ENCODE measurements at places on chromosomes 11 and 22.

DNA sequence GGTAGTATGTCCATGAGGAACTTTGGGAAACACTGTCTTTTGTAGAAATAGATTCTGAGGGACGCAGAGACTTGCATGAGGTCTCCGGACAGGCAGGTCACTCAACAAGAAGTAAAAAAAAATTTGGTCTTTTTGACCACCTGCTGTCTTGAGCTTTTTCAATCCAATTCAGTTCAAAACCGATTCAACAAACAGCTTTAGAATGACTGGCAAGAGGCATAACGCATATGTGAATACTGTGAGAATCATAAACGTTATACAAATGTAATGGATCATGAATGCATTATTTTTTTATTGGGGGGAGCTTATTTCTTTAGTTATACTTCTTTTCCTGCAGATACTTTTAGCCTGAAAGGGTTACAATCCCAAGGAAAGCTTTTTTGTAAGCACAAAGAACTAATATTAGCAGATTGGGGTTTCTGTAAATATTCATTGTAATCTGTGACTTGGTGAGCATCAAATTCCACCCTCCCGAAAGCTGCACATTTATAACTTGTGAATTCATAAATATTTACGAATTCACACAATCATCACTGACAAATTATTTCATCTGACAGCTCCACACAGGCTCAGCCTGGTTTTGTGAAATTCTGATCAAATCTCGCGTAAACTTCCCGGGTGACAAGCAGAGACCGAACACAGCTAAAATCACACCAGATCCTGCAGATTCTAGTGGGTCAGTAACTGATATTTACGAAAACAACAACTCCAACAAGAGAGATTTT lies 507.7 kb downstream of the MN1 start:
- DNase-seq, result no peak

GRCh38 chr11:109374032-109374431 lies 48.0 kb upstream of the C11orf87 start:
- no peak for DNase-seq

GRCh38 chr11:124886978-124887666 lies 10.5 kb downstream of the ROBO4 start:
- DNase-seq, result no peak

- no peak for DNase-seq
These were observed at the start of gene MS4A14 for GRCh38 chr11:60396382-60396781. MS4A14 (plus strand) TSS chr11:60396459; CDS start chr11:60396579, 120 bp downstream.

- no peak for DNase-seq
These were observed 48.1 kb downstream of the SHANK2 start for GRCh38 chr11:71204294-71204693.

- DNase-seq, result no peak
These were observed at the start of gene LRRC10B for GRCh38 chr11:61507962-61508861. LRRC10B (plus strand) TSS chr11:61508749; CDS start chr11:61508999, 250 bp downstream.

GRCh38 chr11:44805596-44805995 lies 78.8 kb downstream of the TSPAN18 start:
- DNase-seq, result no peak

GRCh38 chr11:74320538-74320937 lies 9.1 kb upstream of the P4HA3 start:
- no peak for DNase-seq

GRCh38 chr11:86172894-86173293 lies 71.7 kb upstream of the EED start:
- no peak for DNase-seq

- DNase-seq, result peak; percentile 31
These were observed 10.7 kb upstream of the FAM83F start for GRCh38 chr22:39984006-39984405.

DNA sequence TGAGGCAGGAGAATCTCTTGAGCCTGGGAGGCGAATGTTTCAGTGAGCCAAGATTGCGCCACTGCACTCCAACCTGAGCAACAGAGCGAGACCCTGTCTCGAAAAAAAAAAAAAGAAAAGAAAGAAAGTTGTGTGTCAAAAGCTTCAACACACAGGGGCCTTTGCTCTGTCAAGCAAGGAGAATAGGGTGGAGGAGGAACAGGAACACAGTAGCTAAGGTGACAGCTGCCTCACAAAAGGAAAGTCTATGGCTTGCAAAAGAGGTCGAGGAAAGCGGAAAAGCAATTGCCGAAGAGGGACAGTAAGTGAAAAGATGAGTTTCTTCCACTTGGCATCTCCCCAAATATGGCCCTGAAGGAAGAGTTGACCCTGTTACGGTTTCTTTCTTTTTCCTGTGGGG lies 26.5 kb upstream of the TMA7B start:
- no peak for DNase-seq

DNA sequence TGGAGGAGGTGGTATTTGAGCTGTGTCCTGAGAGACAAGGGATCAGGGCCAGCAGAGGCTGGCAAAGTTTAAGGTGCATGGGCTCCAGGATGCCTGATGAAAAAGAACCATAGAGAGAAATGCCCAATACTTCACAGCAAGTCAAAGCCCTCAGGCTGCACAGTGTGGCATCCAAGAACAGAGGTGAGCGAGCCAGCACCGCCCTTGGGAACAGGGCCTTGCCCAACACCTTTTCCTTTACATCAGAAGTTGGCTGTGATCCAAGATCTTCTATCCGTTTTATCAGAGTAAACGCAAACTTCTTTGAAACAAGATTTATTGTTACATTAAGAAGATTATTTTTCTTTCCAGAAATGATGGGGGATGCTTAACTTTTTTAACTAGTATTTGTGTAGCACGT lies 1.4 kb downstream of the B3GNT6 start:
- DNase-seq, result no peak

- DNase-seq, result no peak
These were observed 2.7 kb upstream of the PIM3 start for GRCh38 chr22:49957826-49958365.

GRCh38 chr22:38201711-38202436 lies at the start of gene MAFF:
MAFF (plus strand) TSS chr22:38201994; CDS start chr22:38213854, 11,860 bp downstream.
- peak; percentile 98 for DNase-seq

DNA sequence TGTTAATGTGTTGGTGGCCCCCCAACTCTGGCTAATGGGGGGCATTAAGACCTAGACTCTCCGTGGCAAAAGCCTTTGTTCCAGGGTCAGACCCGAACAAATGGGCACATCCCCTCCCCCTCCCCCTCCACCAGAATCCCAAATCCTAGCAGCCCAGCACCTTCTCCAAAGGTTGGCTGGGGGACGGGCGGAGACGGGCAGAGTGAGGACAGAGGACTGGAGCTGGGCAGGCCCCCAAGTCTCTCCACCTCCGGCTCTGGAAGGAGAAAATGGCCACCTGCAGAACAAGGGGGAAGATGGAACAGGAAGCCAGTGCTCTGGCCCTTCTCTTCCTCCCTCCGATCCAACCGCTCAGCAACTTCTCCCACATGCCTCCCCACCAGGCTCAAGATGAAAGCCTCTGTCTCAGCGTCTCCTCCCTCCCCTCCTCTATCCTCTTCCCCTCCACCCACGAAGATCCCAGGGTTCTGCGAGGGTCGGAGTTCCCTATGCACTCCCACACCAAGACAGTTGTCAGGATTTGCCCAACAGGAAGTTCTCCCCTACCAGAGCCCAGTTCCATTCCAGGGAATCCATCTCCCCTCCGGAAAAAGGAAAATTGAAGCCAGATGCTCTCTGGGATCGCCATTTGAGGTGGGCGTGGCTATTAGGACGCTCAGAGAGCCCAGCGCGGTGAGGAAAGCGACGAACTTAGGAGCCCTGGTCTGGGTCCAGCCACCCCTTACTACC lies 20.1 kb downstream of the ADA2 start:
- peak; percentile 31 for DNase-seq

DNA sequence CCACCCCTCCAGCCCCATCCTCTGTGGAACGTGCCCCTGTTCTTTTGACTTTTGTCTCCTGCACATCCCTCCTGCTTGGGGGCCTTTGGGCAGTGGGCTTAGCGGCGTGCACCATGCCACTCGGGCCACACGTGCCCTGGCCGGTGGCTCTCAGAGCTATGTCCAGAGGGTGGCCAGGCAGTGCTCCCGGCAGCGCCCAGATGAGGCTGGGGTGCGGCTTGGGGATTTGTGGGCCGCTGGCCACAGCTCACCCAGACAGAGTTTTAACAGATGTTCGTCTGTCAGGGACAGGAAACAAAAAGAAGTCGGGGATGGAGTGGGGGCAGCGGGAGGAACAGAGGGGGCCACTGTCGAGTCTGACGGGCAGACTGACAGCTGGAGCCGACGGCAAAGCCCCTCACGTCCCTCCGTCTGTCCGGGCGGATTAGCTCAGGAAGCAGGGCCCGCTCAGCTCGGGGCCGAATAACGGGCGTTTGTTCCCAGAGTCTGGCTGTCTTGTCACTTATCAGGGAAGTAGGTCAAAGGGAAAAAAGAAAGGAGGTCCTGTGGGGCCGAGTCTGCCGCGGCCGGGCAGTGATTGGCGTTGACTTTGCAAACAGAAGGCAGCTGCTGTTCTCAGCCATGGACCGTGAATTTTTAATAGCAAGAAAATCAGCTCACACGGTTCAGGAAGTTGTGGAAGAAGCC lies 61.6 kb downstream of the LRP5 start:
- DNase-seq, result peak; percentile 80

- no peak for DNase-seq
These were observed 69.1 kb downstream of the SMCO4 start for GRCh38 chr11:93474123-93474522.

- peak; percentile 39 for DNase-seq
These were observed 1.8 kb downstream of the GALR3 start for GRCh38 chr22:37824674-37825641.

DNA sequence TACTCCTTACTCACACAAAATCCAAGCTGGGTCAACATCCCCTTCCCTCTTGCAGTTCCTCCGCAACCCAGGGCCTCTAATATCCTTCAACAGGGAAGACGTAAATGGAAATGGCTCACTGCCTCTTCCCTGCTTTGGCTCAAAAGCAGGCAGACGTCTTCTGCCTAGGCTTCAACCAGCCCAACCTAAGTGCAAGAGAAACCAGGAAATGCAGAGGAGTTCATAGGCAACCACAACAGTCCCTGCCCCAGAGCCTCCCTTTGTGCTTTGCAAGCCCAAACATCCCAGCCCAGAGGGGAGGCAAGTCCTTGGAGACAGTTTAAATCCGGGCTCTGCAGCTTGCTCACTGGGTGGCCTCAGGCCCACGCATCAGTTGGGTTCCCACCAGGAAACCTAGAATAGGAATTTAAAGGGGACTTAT lies 33.3 kb downstream of the CD6 start:
- no peak for DNase-seq

GRCh38 chr11:56846631-56847576 lies 98.4 kb upstream of the OR9G4 start:
- DNase-seq, result no peak
